ENCODE measurements at places on chromosomes 16 and 17.

DNA sequence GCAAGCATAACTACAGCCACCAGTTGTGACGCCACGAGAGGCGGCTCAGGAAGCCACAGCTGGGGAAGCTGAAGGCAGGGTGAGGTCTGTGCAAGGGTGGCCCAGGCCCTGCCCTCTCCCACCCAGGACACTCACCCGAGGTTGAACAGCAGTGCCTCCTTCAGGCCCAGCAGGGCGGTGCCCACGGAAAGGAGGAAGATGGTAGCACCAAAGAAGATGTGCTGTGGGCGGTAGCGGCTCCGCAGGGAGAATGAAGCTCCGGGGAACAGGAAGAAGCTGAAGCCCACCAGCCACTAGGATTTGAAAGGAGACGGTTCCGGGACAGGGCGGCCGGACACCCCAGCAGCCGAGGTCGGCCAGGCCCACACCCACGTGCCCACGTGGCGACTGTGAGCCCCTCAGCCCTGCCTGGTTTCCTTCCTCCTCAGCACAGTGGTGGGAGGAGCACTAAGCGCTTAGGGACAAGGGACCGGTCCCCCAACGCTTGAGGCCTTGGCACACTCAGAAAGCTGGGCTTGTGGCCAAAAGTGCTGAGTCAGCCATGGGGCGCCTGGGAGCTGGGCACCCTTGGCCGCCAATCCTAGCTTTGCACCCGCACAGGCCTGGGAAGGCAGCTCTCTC lies 11.0 kb downstream of the CYB561 start:
- no peak for DNase-seq

GRCh38 chr17:74631468-74632450 lies 8.2 kb upstream of the CD300E start:
- no peak for DNase-seq

GRCh38 chr16:50722405-50722737 lies 19.5 kb upstream of the CYLD start:
- no peak for DNase-seq

GRCh38 chr16:27462200-27462845 lies 60.3 kb downstream of the IL21R start:
- DNase-seq, result no peak

GRCh38 chr17:66957951-66958579 lies 6.4 kb upstream of the CACNG4 start:
- DNase-seq, result no peak

DNA sequence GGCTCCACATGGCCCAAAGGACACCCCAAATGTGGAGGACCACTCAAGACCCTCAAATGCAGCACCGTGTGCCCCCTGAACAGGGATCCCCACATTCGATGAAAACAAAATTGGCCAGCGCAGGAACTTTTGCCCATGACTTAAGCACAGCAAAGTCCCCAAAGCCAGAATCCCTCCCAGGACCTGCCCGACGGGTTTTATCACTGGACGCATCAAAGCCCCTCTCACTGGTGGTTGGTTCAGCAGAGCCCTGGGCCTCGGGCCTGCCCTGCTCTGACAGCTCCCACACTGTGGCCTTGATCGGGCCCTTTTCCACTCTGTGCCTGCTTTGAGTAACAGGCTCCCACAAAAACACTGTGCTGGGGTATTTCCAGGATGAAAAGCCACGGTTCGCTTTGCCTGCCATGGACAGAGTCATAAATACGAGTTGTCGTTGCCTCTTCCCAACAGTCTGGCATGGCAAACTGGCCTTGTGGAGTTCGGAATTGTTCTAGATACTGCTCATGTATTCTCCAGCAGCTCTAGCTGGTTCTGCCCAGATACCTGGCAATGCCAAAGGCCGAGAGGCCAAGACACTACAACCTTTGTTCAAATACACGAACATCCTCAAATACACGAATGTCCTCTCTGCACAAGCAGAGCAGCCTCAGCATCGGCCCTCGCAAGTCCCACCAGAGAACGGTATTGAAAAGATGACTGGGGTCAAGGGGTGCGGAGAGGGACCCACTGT lies 46.4 kb downstream of the TBC1D16 start:
- no peak for DNase-seq

GRCh38 chr17:81665205-81666091 lies 957 bp downstream of the OXLD1 start:
- no peak for DNase-seq

- DNase-seq, result no peak
Observed at GRCh38 chr16:56755038-56755437, 25.1 kb downstream of the NUP93 start.

DNA sequence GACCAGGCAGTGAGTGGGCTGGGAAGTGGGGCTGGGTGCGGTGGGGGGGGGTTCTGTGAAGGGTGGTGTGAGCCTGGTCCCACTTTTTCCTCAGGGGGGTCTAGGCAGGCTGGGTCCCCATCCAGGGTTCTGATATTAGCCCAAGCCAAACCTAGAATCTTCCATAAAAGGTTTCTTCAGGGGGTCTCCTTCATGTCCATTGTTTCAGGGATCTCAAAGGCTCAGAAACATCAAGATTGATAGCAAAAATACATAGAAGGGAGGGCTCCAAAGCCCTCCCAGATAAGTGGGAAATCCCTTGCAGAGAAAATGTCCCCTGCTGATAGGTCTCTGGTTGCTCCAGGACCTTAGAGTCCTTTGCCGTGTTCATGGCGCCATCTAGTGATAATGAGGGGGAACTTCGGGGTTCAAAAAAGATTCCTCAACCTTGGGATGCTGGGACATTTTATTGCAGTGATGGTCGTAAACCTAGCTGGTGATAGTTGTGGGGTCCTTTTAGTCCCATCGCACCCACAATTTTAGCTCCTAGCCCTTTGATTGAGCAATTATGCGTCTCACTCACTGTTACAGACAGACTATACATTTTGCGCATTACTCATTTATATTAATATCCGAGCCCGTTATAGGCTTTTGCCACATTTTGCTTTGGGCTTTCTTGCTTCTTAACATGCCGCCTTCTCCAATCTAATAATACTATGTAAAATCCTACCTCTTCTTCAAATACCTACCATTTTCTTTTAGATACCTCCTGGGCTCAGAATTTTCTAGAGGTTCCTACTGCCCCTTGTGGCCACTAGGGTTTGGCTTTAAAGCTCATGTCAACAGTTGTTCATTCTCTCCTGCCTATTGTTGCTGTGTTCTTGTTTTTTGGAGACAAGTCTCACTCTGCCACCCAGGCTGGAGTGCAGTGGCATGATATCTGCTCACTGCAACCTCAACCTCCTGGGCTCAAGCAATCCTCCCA lies 35.1 kb downstream of the IGF2BP1 start:
- peak; percentile 69 for DNase-seq

Measured in stromal cell of bone marrow (primary cell).